Caki2 (cell line): ENCODE measurements at places on chromosomes 2 and 18.

GRCh38 chr2:31032475-31032874, 105.8 kb downstream of the GALNT14 start:
- DNase-seq: no peak

GRCh38 chr2:205701509-205701908, 19.2 kb downstream of the NRP2 start:
- no peak for DNase-seq

- peak; percentile 72 for DNase-seq
Measured at GRCh38 chr2:163732727-163733126, 3.1 kb downstream of the FIGN start.

DNA sequence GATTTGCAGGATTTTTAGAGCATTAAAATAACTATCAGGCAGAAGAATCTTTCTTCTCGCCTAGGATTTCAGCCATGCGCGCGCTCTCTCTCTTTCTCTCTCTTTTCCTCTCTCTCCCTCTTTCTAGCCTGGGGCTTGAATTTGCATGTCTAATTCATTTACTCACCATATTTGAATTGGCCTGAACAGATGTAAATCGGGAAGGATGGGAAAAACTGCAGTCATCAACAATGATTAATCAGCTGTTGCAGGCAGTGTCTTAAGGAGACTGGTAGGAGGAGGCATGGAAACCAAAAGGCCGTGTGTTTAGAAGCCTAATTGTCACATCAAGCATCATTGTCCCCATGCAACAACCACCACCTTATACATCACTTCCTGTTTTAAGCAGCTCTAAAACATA, 137.0 kb downstream of the MEIS1 start:
- DNase-seq: no peak

DNA sequence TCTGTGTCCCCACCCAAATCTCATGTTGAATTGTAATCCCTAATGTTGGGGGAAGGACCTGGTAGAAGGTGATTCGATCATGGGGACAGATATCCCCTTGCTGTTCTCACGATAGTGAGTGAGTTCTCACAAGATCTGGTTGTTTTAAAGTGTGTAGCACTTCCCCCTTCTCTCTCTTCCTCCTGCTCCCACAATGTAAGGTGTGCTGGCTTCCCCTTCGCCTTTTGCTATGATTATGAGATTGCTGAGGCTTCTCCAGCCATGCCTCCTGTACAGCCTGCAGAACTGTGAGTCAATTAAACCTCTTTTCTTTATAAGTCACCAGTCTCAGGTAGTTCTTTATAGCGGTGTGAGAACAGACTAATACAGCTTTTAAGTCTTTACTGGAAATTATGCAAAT, 193.3 kb upstream of the RBBP8 start:
- no peak for DNase-seq

DNA sequence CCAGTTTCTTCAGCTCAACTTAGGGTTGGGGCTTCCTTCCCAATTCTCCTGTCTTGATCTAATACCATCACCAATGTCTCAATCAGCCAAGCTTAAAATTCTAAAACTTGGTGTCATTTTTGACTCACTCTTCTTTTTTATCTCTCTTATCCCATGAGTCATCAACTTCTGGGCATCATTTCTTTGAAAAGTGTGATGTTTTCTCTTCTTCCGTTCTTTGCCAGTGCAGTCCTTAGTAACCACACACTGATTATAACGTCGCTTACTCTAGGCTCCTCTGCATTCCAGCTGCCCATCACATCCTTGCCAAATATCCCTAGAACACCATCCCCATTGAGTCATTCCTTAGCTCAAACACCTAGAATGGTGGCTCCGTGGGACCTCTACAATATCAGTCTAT, 27.4 kb upstream of the MRO start:
- no peak for DNase-seq

- DNase-seq: no peak
Measured at GRCh38 chr2:118333664-118334063, 245.4 kb downstream of the INSIG2 start.

DNA sequence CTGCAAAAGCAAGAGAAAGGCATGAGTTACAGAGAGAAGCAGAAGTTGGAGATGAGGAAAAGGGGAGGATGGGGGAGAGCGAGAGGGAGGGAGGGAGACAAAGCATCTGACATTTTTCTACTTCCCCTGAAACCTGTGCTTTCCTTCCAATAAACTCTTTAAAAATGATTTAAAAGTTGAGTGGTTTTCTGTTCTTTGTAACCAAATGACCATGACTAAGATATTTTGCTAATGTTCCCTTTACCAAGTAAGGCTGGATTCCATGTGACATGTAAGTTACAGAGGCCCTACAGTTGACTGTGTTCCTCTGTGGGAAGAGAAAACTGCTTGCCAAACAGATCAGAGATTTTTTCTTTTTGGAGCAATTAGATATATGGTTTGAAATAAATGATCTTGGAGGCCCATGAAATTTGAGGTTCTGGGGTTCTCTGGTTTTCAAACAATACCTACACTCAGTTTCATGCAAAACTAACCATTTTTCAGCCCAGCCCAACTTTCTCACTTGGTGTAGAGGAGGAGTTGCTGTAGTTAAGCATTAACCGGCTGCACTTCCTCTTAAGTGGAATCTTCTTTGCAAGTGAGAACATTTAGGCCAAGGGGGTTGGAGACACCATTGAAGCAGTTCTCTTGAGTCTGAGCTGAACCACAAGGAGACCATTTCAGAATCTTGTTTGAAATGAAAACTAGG, 34.5 kb downstream of the INSIG2 start:
- peak; percentile 73 for DNase-seq

GRCh38 chr2:232287316-232287715, 91.2 kb upstream of the ALPP start:
- DNase-seq: no peak

DNA sequence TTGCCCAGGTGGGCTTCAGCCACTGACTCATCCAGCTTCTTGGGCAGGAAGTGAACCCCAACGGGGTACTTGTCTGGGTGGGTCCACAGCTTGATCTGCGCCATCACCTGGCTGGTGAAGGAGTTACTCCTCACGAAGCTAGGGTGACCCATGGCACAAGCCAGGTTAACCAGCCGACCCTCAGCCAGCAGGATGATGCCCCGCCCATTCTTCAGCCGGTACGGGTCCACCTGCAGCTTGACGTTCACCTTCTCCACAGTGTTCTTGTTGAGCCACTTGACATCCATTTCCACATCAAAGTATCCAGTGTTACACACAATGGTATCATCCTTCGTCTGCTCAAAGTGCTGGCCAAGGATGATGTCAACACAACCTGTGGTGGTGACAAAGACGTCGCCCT, 121.3 kb upstream of the NXPH2 start:
- DNase-seq: no peak

DNA sequence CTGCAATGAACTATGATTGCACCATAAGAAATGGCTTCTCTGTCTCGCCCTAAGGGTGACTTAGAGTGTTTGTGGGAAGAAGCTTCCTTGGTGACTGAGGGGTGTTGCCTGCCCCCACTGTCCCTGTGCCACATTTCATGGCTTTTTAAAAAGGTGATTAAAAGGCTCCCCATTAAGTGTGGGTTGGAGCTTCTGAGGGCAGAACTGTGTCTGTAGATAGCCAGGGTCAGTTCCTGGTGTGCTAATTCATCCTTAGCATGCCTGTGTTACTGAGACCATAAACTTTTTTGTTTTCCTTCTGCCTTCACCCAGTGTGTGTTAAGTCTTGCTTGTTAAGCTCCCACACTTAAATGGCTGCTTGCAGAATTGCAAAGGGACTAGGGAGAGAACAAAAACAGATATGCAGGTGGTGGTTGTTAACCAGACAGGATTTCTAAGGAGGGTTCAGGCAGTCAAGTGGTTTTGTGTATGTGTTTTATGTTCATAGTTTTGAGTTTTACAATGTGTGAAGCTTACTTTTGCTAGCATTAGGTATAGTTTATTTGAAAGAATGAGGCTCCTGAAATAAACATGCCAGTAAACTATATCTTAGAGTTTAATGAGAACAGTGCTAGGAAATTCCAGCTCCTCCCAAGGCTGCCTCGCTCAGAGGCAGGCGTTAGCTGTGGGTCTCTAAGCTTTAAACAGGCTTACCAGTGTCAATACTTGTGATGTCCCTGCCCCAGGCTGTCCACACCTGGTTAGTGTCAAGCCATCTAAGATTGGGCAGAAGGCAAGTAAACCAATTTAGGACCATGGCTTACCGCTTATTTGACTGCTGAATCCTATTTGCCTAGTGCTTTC, 14.5 kb downstream of the CERS6 start:
- DNase-seq: no peak

DNA sequence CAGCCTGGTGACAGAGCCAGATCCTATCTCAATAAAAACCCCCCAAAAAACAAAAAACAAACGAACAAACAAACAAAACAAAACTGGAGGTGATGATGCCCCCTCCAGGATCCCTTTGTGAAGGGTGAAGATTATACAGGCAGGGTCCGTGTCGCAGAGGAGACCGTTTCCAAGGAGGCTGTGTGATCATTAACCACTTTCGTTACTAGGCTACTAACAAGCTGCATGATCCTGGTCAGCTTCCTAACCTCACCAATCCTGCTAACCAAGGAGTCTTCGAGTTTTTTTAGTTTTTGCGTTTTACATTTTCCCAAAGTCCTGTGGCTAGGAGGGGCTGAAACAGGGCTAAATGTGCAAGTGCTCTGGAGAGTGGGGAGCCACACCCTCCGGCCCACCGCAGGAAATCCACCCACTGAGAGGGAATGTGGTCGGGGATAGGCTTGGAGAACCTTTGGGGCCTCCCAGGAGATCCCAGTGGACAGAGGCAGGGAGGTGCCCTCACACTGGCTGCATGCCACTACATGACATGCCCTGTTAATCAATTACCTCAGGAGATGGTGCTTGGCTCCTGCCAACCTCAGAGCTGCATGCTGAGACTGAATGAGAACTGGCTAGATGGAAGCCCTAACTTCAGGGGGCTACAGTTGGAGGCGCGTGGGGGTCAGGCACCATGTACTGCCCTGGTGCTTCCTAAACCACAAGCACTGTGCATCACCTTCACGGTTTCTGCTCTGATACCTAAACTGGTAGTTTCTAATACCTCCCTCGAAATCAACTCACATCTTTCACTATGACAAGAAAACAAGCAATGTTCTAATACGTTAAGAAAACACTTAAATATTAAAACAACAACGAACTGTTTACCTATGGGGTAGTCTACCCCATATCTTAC, 67.5 kb upstream of the RGPD5 start:
- peak; percentile 93 for DNase-seq

DNA sequence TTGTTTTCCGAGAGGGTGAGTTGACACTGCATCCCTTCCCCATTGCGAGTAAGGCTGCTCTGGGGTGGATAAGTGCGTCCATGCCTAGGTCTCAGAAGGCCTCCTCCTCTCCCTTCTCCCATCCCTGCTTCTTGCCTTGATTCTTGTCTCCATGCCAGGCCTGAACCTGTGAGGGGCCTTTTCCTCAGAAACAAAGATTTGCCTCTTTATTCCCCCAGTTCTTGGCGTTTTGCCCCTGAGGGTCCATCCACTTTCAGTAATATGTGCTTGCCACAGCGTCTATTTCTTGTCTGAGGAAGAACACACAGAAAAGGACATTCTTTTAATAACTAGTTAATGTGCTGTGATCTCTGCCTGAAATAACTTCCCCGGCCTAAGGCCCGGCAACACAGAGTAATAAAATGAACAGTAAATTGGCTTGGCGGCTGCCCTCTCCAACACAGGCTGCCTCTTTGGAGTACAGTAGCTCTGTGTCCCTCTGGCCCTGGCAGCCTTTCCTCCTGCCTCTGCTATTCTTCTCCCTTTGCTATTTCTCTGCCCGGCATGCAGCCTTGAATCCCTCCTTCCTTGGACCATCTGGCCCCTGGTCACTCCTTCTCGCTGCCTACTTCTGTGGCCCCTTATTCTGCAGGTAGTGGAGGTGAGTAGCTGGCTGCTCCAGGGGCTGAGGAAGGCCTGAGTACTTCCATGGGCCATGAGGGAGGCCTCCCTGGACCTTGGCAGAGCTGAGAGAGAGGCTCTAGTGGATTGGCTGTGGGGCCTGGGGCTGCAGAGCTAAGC, 4.4 kb downstream of the EHD3 start:
- DNase-seq: no peak

DNA sequence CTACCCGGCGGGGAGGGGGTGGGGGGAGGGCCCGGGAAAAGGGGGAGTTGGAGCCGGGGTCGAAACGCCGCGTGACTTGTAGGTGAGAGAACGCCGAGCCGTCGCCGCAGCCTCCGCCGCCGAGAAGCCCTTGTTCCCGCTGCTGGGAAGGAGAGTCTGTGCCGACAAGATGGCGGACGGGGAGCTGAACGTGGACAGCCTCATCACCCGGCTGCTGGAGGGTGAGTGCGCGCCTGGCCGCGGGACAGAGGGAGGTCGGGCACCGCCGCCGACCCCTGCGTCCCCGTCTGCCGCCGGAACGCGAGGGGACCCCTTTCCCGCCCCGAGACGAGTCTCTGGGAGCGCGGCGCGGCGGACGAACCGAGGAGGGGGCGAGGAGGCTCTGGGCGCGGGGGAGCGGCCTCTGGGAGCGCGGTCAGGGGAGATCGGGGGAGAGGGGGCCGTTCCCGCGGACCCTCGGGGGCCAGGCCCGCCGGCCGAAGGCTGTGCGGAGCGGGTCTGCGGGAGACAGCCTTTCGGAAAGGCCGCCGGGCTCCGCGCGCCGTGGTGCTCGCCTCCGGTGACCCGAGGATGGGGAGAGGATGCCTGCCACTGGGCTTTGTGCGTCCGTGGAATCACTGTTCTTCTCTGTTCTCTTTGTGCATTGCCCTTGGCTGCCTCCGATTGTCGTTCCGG, 463 bp downstream of the PPP1CB start:
- DNase-seq: peak; percentile 22

DNA sequence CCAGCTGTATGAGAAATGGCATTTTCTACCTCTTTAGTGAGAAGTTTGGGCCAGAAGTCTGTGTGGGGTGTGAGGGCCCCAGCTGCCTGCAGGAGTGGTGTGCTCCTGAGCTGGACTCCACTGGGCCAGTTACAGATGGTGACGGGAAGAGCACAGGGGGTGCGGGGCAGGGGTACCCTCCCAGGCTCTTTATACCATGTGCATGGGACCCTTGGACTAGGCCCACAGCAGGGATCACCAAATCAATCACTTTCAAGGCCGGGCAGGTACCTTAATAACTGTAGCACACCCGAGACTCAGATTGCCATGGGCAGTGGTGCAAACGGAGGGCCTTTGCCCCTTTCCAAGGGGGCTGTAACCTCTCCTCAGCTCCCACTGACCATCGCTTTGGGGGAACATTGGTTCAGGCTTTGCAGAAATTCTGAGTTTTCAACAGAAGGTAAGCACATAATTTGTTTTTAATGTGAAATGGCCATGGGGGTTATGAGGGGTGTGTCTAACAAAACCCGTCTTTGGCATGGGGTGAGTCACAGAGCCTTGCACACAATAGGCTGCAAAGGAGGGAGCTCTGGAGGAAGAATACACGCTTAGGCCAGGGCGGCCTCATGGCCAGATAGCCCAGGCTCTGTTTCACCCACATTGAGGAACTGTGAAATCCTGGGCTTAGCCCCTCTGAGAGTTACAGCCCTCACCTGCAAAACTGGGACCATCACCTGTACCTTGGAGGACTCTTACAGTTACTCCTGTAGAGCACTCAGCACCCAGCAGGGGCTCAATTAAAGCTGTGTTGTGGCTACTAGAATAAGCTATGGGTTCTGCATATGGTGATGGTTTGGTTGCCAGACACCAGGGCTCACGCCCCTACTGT, 141.0 kb upstream of the BCL2L11 start:
- DNase-seq: no peak
